ENCODE measurements at places on chromosomes 6 and 20.

- DNase-seq = no peak
These were observed 51.4 kb downstream of the MDGA1 start for GRCh38 chr6:37646097-37646864.

DNA sequence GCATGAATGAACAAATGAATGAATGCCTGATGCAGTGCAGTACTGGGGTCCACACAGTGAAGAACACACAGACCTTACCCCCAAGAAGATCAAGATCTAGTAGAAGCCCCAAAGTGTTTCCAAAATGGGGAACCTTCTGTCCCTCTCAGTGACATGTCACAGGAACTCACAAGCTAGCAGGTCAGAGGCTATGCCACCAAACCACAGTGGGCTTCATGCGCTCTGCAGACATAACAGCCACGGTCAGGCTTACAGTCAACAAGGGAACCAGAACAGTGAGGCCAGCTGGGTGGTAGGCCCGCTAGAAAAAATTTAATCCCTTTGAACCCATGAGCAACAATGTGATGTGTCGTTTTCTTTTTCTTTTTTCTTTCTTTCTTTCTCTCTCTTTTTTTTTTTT, 20.2 kb upstream of the ARFGEF2 start:
- DNase-seq = no peak

- no peak for DNase-seq
These were observed 10.6 kb upstream of the IL17F start for GRCh38 chr6:52254731-52255378.

- no peak for DNase-seq
These were observed 41.5 kb upstream of the RNF24 start for GRCh38 chr20:4056880-4057279.

DNA sequence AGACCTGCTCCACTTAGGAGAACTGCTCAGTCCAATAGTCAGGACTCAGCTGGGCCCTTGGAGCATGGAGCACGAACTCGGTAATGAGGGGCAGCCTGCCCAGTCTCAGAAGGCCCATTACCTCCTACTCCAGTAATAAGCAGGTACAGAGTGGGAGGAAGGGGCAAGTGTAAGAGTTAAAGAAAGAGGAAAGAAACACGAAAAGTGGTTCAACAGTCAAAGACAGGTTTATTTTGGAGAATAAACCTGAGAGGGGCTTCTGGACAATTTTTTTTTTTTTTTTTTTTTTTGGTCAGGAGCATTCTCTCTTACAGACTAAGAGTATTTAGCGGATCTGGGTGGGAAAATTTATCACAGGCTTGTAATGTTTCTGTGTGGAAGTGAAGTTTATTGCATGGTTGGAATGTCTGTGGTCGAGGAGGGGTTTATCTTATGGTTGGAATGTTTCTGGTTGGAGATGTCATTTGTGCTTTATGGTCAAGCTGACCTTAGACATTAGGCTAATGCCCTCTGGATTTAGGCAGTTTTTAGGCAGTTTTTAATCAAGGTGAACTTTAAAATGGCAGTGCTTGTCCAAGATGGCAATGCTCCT, 340.1 kb downstream of the BCKDHB start:
- no peak for DNase-seq

GRCh38 chr6:129817821-129818220, 43.3 kb downstream of the TMEM244 start:
- DNase-seq = no peak

GRCh38 chr20:35145141-35145564, 2.0 kb downstream of the EDEM2 start:
- no peak for DNase-seq

DNA sequence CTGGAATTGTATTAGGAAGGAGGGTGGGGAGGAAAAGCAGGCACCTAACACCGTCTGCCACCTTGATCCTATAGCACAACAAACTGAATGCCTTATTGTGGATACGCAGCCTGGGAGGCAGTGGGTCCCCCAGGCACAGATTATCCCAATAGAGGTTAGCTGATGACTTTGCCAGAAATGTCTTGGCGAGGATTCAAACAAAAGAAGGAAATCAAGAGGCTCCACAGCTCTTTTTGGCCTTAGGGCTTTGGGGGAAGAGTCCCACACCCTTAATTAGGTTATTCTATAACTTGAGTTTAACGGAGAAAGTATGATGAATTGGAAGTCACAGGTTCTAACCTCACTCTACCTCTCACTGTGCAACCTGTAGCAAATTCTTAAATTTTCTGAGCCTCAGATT, 102.0 kb downstream of the MRPL14 start:
- DNase-seq = no peak

DNA sequence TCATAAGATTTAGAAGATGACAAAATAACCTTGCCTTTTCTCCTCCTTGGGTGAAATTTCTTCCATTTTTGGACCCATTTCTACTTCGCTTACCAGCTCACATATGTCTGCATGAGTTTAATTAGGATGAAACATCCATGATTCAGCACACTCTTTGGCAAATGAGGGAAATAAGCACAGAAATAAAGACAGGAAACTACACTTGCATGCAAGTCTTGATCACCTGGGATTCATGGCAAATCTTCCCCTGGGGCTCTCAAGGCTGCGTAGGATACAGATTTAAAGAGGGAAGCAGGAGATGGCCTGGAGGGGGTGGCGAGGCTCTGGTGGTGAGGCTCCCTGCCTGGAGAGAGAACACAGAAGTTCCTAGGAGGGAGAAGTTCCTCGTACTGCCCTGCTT, 147.8 kb downstream of the EDN3 start:
- DNase-seq = no peak

DNA sequence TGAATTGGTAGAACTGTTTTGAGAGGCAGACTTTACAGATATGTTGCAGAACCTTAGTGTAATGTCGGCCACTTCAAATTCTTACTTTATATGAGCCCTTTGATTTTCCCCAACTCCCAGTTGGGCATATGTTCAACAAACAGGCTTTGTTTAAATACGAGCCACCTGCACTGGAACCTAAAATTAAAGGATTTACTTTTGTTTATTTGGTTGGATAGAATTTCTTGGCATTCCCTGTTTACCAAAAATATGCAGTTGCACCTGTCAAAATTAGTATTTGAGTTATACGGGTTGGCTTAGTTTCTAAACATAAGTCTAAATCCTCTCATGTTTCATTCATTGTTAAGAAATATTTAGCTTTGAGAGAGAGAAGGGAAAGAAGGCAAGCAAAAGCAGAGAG, 2.4 kb upstream of the GLYATL3 start:
- DNase-seq = no peak

- no peak for DNase-seq
These were observed 326.5 kb downstream of the RNGTT start for GRCh38 chr6:88636871-88637270.

DNA sequence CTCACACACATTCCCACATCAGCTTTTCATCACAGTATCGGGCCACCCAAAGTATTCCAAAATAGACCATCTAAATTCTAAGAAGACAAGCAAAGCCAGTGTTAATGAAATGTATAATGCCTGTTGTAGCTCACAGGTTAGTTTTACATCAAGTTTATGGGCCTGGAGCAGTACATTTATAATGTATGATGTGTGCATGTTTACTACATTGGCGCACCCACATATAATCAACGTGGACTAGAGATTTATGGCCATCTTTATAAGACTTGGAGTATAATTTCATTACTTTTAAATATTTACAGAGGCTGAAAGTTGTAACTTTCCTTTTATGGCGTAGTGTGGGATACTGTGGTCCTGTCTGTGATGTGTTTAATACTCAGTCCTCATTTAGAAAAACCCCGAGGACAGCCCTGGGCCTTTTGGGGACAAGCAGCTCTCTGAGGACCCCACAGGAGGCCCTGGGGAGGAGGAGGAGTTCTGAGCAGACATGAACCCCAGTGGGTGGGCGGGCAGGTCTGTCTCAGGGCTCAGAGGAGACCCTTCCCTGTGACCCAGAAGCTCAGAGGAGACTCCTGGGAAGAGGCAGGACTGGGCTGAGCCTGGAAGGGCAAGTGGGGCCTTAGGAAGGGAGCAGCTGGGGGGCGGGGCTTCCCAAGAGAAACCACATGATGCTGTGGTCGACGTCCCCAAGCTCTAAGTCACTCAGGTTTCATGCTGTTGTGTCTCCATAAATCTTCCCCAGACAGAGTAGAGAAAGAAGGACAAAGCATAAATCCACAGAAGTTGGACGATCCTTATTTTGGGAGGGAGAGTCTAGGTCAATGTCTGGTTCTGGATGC, 232.1 kb downstream of the PREX1 start:
- no peak for DNase-seq

DNA sequence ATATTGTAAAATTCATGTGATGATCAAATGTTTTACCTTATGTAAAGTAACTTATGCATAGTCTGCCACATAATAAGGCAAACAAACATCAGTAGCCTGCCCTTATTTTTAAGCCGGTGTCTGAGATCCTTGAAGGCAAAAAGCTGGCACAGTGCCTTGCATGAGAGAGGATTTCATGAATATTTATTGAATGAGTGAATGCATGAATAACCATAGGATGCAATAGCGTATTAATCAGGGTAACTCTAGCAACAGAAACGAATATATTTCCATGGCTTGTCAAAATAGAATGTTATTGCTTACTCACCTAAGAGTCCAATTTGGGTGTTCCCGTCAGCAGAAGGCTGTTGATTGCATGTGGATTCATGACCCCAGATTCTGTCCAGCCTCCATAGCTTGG, 34.9 kb downstream of the BTBD3 start:
- no peak for DNase-seq

DNA sequence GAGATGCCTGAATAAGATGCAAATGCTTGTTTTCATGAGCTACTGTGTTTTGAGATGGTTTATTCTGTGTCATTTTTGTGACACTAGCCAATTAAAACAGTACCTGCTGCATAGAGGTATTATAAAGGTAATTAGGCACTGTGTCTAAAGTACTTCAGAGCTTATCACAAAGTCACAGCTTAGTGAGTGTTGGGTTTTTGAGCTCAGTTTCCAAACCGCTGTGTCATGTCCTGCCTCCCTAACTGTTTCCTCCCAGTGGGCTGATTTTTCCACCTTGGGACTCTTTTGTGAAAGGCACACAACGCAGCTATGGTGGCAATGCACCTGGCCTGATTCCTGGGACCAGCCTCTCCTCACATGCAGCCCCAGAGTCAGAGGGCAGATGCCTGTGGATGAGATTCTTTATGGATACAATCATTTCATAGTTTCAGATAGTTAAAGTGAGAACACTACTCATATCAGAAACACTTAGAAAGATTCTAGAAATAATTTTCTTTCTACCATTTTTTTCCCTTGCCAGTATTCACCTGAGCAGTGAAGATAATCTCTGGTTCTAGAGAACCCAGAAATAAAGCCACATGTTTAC, 41.3 kb upstream of the TAGAP start:
- no peak for DNase-seq
